Stimulated activated CD8-positive, alpha-beta memory T cell treated with anti-CD3 and anti-CD28 coated beads, Interleukin-2, amount 100 ng/mL, for 1 hour (primary cell): ENCODE measurements at places on chromosomes 16 and 17.
A peak's percentile ranks its signal among the peaks of the same experiment; 100 is the strongest.

GRCh38 chr17:49442041-49442440 lies 27.4 kb upstream of the PHB1 start:
- DNase-seq = no peak

GRCh38 chr16:6856578-6856977 lies 476.1 kb upstream of the RBFOX1 start:
- DNase-seq = no peak

- no peak for DNase-seq
Observed at GRCh38 chr16:11315510-11315909, 29.7 kb upstream of the RMI2 start.

- no peak for DNase-seq
Observed at GRCh38 chr16:66278604-66279262, 87.8 kb upstream of the CDH5 start.

GRCh38 chr16:11547118-11547916 lies 39.4 kb downstream of the LITAF start:
- no peak for DNase-seq

DNA sequence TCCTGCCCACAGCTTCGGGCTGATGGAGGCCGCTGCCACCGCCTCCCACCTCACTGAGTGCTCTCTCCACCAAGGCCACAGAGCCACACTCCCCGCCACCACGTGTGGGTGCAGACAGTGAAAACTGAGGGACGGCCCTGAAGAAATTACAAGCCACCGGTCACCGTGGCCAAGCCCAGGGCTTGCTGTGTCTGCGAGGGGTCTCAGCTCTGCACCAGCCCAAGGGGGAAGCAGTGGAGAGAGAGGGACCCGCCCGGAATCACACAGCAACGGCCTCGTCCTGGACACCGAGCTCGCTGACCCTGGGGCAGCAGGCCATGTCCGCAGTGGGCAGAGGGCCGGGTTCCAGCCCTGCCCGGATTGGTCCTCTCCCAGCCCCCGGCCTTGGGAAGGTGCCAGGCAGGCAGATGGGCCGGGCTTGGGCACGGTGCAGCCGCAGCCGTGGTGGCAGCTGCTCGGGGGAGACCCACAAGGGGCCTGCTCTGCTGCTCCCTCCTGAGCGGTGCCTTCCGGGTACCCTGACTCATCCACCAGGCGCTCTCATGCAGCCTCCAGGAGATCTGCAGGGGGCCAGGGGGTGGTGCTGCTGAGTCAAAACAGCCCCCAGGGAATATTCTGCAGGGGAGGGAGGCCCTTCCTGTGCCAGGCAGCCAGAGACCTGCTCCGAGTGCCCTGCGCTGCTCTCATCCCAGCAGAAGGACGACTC lies 52.0 kb downstream of the CBFA2T3 start:
- DNase-seq = no peak

GRCh38 chr17:67059372-67059771 lies 15.0 kb downstream of the CACNG1 start:
- no peak for DNase-seq

GRCh38 chr17:3877220-3877619 lies 15.6 kb downstream of the CAMKK1 start:
- DNase-seq = no peak

DNA sequence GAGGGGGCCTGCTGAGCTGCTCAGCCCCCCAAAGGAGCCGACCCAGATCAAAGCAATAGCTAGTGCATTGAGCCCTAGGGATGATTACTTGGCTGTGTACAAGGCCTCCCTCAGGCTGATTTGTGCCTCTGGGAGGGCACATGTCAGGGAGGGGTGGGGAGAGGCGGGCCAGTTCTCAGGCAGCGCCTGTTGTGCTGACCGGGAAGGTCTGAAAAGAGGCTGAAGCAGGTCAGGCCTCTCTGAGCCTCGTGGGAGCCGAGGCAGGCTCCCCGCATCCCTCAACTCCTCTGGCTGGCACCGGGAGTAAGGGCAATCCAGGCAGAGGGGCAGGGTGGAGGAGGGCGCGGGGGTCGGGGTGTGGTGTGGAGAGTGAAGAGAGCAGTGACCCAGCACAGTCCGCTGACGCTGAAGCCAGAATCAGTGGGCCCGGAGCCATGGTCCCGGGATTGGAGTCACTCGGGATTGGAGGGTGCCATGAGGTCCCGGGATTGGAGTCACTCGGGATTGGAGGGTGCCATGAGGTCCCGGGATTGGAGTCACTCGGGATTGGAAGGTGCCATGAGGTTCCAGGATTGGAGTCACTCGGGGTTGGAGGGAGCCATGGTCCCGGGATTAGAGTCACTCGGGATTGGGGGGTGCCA lies 3.0 kb downstream of the DCXR start:
- no peak for DNase-seq

GRCh38 chr17:80839511-80839941 lies 152.1 kb upstream of the CHMP6 start:
- no peak for DNase-seq

GRCh38 chr16:17149904-17150483 lies 320.8 kb downstream of the XYLT1 start:
- no peak for DNase-seq

DNA sequence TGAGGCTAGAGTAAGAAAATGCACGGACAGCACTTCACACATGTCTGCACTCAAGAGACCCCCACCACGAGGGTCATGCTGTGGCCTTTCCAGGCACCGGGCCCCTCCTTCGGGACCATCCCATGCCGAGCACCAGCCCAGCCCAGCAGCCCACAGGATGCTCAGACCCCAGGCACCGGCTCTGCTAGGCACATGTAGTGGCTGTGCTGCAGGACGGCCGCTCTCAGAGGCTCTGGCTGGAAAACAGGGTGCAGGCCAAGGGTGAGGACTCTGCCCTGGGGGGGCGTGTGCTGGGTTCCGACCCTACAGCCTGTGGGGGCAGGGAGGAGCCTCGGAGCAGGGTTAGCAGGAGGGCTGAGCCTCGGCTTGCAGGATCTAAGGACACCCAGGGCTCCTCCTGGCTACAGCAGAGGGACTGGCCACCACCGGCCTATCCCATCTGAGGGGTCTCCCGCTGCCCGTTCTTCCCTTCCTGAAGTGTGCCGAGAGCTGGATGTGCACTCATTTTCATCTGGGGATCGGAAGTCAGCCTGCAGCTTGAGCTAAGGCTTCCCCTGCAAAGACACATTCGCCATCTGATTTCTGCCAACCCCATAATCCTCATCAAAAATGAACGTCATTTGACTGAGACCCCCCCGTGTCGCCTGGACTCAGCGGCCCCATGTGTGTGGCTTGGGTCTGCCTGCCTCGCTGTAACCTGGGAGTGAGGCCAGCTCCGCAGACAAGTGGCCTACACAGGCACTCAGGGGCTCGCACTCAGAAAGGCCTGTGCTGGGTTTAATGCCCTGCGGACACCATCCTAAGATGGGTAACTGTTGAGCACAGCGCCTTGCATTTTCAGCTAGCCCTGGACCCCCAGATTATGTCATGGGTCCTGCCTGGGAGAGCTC lies 293.1 kb upstream of the FOXF1 start:
- DNase-seq = no peak

DNA sequence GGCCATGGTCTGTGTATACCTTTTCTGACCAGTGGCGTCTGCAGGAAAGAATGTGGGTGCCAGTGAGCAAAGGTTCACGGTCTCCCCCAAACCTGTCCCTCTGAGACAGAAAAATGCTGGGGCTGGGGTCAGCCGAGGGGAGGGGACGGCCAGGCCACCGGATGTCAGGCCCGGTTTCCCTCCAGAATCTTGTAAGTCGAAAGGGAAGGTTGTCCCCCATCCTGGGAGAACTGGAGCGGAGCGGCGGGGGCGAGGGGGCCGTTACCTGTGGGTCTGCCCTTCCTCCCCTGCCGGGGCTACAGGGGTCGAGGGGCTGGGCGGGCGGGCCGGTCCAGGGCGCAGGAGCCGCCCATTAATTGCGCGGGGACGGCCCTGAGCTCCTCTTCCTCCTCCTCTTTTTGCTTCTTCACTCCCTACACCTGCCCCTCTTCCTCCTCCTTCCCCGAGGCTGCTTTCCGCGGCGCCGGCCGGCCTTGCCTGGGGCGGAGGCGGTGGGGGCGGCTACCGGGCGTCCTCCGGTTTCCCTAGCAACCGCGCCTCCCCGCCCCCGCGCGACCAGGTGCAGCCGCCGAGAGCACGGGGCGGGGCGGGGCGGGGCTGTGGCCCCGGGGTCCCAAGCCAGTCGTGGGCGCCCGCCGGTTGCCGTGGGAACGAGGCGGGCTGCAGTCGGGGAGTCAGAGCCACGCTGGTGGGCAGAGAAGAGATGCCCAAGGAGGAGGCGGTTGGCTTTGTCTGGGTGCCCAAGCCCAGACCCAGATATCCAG lies at the start of gene MARCHF10:
Gene MARCHF10 (minus strand): TSS at position 503 of the 764 bp plus-strand sequence. CDS start 6,579 bp downstream, outside the sequence.
- peak; percentile 1 for DNase-seq

GRCh38 chr17:75003070-75003956 lies 9.2 kb upstream of the MRPL58 start:
- no peak for DNase-seq

GRCh38 chr16:4522051-4522581 lies 16.5 kb downstream of the CDIP1 start:
- DNase-seq = no peak

DNA sequence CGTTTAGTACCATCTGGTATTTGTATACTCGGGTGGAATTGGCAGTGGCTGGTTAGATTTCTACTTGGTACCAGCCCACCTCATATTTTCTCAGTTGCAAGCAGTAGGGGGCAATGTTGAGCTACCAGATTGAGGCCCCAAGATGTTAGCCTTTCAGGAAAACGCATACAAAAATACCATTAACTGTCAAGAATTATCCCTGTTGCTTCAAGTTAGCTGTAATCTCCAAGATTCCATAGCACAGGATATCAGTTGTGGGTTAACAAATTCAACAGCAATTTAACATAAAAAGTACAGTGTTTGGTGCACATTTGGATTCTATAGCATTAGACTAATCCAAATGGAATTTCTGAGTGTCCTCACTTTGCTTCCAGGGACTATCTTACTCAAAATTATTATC lies 188.2 kb downstream of the FTO start:
- no peak for DNase-seq

DNA sequence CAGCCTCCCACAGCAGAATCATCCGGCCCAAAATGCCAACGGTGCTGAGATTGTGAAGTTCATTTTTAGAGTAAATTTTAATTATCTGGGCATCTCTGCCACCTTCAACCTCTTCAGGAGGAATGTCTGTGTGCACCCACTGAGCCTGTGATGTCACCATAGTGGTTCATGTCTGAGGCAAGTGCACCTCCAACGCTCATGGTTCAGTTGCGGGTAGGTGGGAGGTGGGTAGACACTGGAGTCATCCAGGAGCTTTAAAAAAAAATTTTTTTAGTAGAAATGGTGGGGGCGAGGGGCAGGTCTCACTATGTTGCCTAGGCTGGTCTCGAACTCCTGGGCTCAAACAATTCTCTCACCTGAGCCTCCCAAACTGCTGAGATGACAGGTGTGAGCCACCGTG lies 1.9 kb downstream of the FLYWCH1 start:
- no peak for DNase-seq

DNA sequence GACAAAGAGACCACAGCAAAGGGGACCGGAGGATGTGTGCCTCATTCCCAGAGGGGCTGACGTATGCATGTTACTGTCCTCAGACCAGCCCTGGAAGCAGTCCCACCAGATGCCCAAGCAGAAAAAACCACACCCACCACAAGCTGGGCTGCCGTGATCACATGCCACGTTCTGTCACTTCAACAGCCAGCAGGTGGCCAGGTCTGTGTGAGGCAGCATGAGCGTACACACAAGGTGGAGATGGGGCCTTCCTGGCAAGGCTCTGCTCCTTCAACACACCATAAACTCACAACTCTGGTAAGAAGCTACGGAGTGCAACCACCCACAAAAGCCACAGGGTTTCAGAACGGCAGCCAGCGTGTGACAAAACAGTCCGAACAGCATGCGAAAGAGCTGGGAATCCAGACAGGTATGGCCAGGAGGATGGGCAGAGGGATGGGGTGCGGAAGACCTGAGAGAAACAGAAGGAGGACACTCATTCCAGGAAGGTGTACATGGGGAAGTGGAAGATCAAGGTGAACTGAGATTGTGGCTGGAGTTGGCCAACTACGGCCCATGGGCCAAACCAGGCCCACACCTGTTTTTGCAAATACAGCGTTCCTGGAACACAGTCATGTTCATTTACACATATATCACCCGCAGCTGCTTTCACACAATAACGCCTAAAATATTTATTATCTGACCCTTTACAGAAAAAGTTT lies 27.9 kb downstream of the MBTPS1 start:
- DNase-seq = no peak

DNA sequence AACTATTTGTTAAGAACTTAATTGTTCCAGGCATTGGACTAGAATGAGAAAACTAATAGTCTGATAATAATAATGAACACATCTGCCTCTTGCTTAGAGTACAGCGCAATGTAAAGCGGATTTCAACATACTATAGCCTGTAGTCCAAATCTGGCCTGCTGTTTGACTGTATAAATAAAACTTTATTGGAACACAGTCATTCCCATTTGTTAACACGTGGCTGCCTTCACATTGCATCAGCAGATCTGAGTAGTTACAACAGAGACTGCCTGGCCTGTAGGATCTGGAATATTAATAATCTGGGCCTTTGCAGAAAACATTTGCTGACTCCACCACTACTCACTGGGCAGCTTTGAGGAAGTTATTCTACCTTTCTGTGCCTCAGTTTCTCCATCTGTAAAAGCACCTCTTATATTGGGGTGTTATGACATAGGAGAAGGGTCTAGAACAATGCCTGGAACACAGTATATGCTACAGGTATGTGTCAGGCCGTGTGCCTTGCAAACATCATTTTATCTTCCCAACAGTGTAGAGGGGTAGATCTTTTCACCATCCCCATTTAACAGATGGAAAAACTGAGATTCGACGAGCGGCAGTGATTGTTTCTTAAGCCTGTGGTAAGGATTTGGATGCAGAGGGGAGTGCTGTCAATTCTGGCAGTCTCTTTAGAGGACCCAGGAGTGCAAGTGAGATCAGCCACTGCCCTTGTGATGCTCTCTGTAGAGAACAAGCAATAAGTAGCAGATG lies 22.2 kb downstream of the PDILT start:
- DNase-seq = no peak

- DNase-seq = no peak
Observed at GRCh38 chr16:67036323-67036741, 7.4 kb downstream of the CBFB start.

DNA sequence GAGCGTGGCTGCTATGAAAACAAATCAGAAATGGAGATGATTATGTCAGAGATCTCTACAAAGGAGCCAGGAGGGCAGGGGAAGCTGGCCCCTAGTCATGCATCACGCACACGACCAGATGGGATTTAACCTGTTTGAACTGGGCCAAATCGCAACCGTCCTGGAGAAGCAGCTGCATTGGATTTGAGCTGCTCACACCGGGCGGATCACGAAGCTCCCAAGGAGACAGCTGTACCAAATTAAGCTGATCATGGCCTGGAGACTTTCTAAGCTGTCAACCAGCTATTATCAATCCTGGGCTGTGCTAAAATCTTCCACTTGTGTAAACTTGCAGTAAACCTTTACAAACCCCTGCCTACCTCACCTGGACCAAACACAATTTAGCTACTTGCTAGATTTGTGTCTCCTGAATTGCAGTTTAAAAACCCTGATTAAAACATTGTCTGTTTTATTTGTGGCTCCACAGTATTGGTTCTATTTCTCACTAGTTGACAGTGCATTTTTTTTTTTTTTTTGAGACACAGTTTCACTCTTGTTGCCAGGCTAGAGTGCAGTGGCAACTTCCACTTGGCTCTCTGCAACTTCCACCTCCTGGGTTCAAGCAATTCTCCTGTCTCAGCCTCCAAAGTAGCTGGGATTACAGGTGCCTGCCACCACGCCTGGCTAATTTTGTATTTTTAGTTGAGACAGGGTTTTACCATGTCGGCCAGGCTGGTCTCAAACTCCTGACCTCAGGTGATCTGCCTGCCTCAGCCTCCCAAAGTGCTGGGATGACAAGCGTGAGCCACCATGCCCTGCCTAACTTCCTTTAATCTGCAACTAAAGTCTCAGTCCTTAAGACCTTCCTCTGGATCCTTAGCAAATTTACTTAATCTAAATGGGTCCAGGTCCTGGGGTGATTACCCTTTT lies 98.3 kb upstream of the GRIN2A start:
- no peak for DNase-seq
